Epithelial cell of umbilical artery (primary cell): ENCODE measurements at places on chromosomes 11 and 22. TPM values are rescaled to one million over a fixed set of nuclear protein-coding genes. Genes with fewer than 3 reads are reported as not detected.

The ZNF70 gene
- 1.9 and 2.3 TPM in 2 replicates for total RNA-seq

The LUZP2 gene
- total RNA-seq = under 0.01 TPM in 1 of 2 replicates, not detected in the other

The C22orf31 gene
- not detected in 2 replicates for total RNA-seq

The GRAP2 gene
- total RNA-seq = not detected in 2 replicates

The CARD10 gene
- total RNA-seq = 26.0 and 27.5 TPM in 2 replicates

The CWC15 gene
- total RNA-seq = 55.6 and 60.7 TPM in 2 replicates
